ENCODE measurements at places on chromosomes 1 and 21.

DNA sequence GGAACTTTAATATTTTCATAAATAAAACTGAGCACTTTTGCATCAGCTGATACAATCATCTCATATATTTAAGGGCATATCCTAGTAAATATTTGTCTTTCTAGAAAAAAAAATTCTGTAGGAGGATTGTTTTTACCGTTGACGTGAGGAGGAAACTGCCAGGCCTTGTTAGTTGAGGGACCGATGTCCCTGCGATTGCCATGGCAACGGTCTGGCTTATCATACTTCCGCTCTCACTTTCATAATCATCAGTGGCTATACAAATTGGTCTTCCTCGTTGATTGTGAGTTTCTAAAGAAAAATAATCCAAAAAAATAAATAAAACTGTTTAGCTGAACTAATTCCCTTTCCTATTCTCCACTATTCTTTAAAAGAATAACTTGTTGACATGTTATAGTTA, 69.3 kb upstream of the ANGPTL3 start:
- DNase-seq, result peak; percentile 6

GRCh38 chr1:203558064-203558760, 64.3 kb downstream of the OPTC start:
- DNase-seq, result peak; percentile 18

DNA sequence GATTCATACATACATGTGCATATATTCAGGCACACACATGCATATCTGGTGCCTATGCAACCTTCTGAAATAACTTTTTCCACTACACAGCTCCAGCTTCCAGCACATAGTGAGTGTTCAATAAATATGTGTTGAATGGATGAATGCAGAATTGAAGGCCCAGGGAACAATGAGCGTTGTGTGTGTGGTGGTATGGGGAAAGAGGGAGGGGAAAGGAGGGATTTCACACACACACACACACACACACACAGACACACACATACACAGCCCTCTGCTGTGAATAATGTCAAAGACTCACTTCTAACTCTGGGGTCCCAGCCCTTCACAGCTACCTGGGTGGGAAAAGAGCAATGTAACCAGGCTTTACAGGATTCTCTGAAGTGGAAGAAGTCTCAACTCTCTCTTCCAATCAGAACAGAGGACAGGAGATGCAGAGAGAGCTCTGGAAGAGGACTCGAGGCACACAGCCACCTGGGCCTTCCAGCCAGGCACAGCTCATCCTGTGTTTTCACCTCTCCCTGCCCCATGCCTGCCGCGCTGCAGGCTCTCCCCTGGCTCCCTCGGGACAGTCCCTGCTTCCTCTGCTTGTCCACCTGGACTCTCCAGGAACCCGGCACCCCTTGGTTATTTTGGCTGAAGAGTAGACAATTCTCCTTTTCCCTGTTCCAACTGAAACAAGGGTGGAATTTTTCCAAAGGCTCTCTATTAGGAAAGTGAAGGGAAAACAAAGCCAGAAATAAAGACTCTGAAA, 5.4 kb upstream of the IGSF8 start:
- DNase-seq, result no peak

DNA sequence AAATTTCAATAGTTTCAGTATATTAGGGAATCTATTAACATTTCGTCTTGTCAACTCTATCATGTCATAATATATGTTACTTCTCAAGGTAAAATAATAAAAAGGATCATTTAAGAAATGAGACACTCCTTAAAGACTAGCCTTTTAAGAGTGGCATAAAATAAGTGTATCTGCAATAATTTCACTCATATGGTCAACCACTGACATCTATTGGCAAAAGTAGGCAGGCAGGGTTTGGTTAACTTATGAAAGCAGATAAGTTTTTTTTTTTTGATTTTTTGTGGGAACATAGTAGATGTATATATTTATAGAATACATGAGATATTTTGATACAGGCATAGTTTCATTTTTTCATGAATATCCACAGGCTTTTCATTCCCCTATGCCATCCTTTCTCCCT, 5.5 kb upstream of the RGS21 start:
- DNase-seq, result no peak

GRCh38 chr1:78377356-78377928, 113.3 kb upstream of the PTGFR start:
- DNase-seq, result no peak

- no peak for DNase-seq
Measured at GRCh38 chr1:178161516-178161915, 67.6 kb downstream of the RASAL2 start.

GRCh38 chr21:45041351-45041805, 33.0 kb upstream of the ADARB1 start:
- DNase-seq, result no peak

DNA sequence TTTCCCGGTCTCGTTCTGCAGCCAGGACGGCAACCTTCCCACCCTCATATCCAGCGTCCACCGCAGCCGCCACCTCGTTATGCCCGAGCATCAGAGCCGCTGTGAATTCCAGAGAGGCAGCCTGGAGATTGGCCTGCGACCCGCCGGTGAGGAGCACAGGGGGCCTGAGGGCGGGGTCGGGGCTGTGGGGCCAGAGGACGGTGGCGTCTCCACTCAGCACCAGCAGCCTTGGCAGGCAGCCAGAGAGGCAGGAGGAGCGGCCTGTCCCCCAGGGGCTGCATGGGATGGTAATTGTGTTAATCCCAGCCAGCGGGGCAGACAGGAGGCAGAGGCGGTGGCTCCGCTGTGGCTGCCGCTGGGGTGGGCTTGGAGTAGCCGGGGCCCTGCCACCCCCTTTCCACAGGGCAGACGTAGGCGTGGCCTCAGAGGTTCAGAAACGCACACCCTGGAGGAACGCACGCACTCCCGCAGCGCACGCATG, 12.1 kb downstream of the SAMD11 start:
- no peak for DNase-seq

GRCh38 chr1:30801771-30802198, 44.2 kb upstream of the LAPTM5 start:
- DNase-seq, result peak; percentile 79

GRCh38 chr1:101253976-101254674, 17.3 kb downstream of the S1PR1 start:
- no peak for DNase-seq

GRCh38 chr1:155499953-155500639, 62.5 kb downstream of the ASH1L start:
- DNase-seq, result peak; percentile 29

DNA sequence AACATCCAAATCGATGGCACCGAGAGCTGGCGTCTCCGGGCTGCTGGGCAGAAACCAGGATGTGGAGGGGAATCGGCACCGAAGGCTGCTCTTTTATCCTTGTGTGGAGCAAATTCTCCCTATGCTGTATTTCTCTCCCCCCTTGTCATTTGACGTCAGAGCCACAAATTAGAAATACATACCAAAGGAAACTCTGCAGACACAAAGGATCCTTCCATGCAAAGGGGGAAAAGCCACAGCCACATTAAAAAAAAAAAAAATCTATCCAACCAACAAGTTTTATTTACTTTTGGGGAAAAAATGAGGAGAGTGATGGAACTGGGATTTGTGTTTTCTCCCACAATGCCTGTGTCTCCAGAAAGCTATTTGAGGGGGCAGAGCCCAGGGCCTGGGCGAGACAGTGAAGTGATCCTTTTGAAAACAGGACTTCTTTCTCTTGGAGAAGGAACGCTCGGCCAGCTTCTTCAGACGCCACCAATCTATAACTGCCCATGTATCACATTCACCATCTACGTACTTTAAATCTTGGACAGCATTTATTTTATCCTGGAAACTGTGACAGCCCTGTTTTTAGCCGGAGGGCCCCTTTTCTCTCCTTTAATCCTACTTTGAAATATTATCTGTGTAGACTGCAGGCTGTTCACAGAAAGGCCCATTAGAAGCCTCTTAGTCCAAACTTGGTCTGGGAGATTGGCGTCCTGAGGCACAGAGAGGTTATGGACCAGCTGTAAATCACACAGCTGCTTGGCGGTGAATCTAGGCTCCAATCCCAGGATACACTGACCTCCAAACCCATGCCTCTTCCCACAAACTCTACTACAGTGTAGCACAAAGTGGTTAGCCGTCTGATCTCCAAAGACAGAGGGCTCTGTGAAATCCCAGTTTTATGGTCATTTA, 4.5 kb downstream of the KANK4 start:
- DNase-seq, result no peak

DNA sequence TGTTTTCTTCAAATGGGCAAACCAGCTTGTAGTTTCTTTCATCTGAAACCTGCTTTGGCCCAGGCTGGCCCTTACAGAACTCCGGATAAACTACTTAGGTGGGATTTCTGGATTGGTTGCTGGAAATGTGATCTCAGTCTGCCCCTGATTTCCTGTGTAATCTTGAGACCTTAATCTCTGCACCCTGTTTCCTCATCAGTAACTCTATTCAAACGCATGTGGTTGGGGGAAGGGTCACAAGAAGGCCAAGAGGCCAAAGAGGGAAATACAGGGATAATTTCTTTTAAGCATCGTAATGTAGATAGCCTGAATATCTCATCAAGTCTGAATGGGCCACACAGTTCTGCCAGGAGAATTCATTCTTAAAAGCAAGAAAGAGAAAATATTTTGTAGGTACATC, 483.6 kb downstream of the LTN1 start:
- DNase-seq, result no peak

DNA sequence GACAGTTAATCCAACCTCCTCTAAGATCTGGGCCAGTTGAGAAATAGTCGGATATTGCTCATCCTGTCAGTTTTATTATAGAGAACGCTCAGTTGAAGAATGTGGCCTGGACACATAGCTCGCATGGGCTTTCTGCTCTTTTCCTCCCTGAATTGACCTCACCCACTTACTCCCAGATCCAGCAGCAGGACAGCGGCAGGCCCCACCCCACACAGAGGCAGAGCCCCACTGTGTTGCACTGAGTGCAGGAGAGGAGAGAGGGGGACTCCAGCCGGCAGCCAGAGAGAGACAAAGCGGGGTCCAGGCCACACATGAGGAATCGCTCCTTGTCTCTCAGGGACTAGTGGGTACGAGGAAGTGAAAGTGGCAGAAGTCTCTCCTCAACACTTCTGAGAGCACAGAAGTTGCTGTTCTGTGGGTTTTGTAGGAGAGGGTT, 78.6 kb downstream of the LAMC1 start:
- DNase-seq, result no peak

DNA sequence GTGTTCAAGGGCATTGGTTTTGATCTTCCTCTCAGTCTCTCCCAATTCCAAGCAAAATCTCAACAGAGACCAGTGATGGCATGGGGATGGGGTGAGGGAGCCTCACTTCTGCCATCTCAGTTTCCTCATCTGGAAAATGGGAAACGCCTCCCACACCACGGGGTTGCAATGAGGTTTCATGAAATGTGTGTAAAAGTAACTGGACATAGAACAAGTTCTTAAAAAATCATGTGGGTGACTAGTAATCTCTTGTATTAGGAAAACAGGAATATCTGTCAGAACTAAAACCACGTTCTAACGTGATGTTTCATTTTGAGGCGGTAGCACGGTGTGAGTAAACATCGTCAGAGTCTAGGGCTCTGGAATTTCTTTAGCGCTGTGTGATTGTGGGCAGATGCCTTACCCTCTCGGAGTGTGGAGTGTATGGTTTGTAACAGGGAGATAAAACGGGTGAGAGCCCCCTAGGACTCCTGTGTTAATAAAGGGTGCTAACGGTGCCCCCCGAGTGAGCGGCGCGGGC, 55.5 kb upstream of the DNAJC6 start:
- DNase-seq, result peak; percentile 59
